ENCODE measurements at places on chromosomes 2 and 18. TPM values are rescaled to one million over a fixed set of nuclear protein-coding genes. Genes with fewer than 3 reads are reported as not detected.

DNA sequence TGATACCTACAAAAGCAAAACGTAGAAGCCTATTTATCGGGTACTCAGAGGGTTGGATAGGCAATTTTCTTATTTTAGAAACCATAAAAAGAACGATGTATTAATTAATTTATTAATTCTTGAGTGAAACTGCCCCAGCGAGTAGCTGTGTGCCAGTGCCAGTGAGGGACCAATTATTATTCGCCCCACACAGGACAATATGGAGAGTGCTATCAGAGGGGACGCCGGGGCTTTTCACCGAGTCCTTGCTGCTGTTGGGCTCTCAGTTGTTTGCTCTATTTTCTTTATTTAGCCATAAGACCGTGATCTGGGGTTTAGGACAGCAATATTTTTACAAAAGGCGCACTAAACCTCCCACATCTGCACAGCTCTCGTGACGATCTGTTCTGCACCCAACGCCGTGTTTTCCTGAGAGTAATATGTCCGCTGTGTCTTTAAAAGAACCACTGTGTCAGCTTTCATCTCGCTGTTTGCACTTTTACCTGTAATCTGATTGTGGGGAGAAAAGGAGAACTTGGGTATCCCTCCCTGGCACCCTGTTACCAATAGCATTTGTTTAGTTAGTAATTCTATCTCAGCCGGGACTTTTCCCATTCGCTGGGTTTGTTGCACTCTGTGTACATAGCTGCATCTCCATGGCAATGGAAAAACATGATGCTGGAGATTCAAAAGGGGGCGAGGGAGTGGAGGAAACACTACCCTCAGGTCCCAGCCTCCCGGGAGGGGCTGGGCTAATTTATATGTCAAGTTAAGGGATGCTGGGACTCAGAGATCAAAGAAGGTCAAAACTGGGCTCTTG lies 30.1 kb upstream of the ZNF516 start:
- peak; percentile 85 for DNase-seq

- DNase-seq = no peak
Measured at GRCh38 chr18:28110924-28111323, 66.0 kb downstream of the CDH2 start.

DNA sequence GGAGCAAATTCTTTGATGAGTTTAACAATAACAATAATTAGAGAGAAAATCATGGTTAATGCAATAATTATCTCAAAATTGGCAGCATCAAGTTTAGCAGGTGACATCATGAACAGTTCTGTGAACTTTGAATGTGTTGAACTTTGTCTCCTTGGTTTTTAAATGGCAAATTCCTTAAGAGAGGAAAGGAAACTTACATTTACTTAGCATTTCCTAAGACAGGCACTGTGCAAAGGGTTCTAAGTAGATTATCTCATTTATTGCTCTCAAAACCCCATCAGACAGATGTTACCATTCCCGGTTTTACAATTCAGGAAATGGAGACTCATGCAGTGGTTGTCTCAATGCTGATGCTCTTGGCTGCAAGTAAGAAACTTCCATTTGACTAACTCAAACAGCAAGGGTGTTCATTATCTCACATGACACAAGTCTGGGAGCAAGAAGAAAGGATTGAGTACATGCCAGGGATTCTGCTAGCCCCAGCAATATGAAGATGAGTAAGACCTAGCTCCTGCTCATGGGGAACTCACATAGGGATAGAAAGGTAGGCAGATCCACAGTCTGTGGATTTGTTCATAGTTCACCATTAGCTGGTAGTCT lies 81.3 kb upstream of the ITGA6 start:
- DNase-seq = no peak

GRCh38 chr2:104584393-104584792 lies 269.5 kb upstream of the POU3F3 start:
- DNase-seq = no peak

DNA sequence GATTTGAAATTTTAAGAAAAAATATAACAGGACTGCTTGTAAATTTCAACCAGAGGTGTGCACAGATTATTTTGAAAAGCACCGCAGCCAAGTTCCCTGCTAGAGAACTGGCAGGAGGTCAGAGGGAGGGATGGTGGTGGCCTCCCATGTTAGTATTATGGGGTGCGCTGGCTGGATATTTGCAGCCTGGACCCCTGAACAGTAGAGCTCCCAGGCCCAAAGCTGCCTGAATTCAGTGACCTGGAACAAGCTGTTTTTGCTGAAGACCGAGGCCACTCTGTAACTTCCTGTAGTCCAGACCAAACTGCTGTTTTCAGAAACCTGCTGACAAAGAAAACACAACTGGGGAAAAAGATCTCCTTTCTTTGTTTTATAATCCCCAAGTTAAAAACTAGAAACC lies 314.3 kb downstream of the TNS1 start:
- no peak for DNase-seq

- DNase-seq = peak; percentile 23
Measured at GRCh38 chr2:147845411-147845971, 662 bp downstream of the ACVR2A start.

DNA sequence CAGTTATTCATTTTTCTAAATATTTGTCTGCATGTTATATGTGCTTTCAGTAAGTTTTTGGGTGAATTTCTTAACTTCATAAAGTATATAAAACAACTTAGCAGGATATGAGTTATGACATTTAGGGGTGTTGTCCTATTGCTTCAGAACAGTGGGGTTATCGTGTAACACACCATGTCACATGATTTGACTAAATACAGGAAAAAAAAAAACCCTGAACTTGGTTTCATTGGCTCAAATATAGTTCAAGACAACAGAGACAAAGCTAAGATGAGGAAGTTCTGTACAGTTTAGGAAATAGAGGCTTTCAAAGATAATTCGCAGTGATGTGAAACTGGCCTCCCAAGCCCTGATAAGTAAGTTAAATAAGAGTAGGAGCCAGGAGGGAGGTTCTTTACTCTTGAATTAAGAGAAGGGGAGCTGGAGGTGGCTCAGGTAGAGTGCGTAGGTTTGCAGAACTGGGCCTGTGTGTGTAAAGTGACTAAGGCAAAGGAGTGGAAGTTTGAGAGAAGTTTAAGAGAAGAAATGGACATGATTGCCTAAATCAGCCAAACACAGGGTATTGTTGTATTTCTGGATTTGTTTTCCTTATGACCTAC lies 53.9 kb downstream of the LIMS1 start:
- DNase-seq = no peak

SRD5A2 gene
- 0.72 TPM for total RNA-seq

DNA sequence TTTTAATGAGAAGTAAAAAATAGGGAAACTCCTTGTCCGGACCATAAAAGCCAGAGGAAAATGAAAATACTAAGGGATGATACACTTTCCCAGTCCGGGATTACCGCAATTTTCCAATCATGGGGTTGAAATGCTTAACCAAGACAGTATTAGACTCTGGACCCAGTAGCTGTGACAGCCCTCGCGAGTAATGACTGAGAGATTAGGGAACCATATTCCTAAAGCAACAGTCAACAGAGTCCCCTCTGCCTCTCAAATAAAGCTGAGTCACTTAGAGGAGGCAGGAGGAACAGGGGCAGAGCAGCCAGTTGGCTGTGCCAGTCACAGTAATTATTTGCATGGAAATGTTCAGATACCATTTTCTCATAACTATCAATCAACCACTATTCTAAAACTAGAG lies 34.8 kb downstream of the GPATCH11 start:
- DNase-seq = no peak

GRCh38 chr2:43484323-43484930 lies 111.4 kb downstream of the THADA start:
- peak; percentile 90 for DNase-seq

RUFY4 gene
- 13.7 TPM for total RNA-seq

- DNase-seq = no peak
Measured at GRCh38 chr2:216306868-216307267, 65.4 kb downstream of the MARCHF4 start.

DNA sequence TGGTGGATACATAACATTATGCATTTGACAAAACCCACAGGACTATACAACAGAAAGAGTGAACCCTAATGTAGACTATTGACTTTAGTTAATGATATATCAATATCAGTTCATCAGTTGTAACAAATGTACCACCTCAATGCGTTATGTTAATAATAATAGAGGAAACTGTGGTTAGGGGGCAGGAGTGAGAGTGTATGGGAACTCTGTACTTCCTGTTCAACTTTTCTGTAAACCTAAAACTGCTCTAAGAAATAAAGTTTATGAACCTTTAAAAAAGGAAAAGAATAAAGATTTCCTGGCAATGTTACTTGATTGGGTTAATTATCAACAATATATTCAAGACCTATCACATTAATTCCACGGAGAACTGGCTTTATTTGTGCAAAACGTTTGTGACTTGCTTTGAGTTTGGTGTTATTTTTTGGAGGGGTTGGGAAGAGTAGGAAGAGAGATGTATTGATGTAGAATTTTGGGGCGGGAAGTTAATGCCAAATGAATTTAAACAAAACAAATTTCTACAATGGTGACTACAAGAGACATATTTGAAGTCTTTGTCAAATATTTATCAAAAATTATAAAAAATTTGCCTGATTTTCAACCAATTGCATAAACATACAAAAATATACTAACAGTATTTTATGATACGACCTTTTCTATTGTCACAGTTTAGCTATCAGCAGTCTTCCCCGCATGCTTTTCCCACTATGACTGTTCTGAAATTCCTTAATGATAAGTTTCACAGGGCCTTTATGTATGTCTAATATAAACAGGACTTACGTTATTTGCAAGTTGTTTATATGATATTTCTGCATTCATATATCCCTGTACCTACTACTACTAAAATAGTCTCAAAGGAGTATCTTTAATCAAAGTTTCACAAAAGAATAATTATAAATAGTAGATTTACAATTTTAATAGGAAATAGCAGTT lies 2.1 kb upstream of the RTN4 start:
- no peak for DNase-seq

DNA sequence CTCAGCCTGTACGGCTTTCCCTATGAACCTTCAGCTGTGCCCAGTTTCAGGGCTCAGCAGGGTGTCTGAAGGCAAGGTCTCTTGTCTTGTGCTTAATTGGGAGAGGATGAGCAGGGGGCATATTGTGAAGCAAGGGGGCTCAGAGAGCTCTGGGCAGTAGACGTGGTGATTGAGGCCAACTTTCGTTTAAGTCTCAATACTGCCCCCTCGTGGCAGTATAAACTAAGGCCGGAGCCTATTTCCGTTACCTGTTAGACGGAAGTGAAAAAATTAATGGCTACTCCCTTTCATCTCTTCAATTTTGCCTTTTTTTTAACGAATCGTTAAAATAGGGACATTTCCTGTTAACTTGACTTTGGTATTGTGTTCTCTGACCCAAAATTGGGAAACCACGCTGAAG lies 193.4 kb downstream of the TDRD15 start:
- DNase-seq = peak; percentile 66

Data from umbilical cord (tissue), 2 donors.